ENCODE measurements at places on chromosomes 6 and 20.
A peak's percentile ranks its signal among the peaks of the same experiment; 100 is the strongest.

- DNase-seq = no peak
Observed at GRCh38 chr6:149316108-149316727, 1.3 kb upstream of the TAB2 start.

DNA sequence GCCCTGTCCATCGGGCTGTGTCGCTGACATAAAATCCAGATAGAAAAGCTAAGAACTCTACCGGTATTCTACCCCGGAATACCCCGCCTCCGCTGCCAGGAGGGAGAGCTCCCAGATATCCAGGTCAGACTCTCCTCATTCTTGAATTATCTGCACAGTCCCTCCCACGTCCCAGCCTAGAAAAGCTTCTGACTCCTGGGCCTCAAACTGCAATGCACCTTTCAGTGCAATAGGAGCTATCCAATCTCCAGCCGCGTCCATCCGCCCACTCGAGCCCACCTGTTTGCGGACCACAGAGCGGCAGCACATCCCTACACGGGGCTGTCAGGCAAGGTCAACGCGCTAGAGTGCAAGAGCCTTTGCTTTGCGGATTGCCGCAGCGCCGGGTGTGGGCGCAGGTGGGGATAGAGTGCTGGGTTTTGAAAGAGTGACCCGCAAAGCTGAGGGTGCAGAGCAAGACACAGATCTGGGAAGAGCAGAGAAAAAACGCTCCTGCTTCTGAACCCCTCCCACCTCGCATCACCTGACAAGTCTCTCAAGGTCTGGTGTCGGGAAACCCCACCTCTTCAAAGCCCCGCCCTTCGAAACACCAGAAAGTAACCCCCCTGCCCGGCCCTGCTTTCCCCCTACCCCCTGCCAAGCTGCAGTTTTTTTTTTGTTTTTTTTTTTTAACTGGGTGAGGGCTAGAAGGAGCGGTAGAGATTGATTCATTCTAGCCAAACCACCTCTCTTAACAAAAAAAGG, 1.3 kb downstream of the TAPBP start:
- DNase-seq = peak; percentile 48

GRCh38 chr6:80145509-80145908, 39.0 kb downstream of the BCKDHB start:
- DNase-seq = no peak

DNA sequence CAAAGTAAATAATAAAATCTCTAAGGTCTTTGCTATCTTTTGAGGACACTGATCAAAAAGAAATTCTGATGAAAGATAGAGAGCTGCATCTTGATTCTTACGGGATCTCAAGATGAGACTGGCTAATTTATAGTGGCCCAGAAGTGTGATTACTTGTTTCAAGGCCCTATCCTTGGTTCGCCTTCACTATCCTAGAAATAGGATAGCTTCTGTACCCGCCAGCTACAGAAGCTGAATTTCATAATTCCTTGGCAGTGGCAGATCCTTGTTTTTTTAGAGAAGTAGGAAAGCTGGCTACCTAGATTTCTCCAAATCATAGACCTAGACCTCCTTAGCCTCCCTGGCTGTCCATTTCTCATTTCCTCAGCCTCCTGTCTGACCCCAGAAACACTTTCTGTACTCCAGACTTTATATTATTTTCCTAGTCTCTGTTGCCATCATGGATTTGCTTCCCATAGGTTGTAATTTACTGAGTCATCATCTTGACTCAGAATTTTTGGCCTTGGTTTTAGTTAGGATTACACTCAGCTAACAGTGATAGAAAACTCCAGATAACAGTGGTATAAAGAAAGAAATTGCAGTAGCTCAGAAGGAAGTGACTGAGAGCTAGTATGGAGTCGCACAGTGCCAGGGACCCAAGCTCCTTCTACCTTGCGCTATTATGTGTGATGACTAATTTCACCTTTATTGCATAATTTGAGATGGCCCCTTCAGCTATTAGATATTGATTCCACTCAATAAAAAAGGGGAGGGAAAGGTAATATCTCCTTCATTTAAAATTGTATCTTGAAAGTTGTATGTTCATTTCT, 27.7 kb downstream of the PHF3 start:
- DNase-seq = no peak
